ENCODE measurements at places on chromosomes 6 and 20.

DNA sequence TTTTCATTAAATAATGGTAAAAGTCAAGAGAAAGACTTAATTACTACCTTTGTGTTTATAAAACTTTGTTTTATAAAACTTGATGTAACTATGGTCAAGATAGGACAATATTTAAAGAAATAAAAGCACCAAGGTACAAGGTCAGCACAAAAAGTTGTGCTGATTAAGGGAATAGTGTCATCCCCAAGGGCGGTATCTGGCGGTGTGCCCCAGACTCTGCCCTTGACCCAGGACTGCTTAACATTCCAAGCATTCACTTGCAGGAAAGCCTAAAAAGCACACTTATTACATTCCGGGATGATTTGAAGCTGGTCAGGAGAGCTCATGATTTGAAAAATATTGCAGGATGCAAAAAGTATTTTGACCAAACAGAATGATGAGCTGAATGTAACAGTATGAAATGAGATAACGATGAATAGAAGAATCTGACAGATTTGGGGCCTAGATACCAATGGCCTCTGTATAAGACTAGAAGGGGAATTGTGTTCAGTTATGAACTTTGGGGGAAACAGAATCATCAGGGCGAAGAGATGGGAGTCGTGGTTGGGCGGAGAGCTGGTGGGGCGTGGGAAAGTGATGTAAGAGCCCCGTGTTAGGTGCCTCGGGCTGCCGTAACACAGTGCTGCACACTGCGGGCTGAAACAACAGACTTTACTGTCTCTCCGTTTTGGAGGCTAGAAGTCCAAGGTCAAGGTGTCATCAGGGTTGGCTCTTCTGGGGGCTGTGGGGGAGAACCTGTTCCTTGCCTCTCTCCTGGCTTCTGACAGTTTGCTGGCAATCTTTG is 77.2 kb downstream of the CDC5L start:
- no peak for DNase-seq

- no peak for DNase-seq
Measured at GRCh38 chr6:39239527-39240154, 10.4 kb upstream of the KCNK5 start.

GRCh38 chr6:157224178-157224950 is 99.0 kb downstream of the TMEM242 start:
- peak; percentile 43 for DNase-seq

DNA sequence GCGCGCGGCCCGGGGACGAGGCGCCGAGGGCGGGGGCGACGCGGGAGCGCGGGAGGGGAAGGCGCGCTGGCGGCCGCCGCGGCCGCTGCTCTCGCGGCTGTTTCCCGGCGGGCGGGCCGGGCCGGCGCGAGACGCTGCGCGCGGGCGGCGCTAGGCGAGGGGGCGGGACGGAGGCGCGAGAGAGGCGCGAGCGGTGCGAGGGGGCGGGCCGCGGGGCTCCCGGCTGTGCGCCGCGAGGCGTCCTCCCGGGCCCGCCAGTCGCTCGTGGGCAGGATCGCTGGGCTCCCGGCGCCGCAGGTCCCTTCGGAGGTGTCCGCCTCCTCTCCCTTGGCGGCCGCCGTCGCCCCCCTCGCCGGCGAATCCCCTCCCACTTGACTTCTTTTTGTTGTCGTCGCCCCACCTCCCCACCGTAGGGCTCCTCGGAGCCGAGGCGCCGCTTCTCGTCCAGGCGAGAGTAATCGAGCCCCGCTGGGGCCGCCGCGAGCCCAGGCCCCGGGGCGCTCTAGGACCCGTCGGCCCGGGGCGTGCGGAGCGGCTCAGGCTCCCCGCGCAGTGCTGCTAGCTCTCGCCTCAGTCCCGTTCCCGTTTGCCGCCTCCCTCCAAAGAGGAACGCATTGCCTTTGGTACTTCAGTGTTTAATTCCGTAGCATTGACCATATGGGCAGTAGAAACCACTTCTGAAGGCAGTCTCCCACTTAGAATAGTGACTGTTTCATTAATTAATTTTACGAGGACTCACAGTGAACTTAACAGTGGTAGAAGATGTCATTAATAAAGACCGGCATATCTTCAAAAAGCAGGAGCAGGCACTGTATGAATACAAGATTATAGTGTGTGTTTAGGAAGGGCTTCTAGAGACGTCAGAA is at the start of gene RANBP9:
RANBP9 (minus strand) TSS at position 103 of the 866 bp plus-strand sequence. CDS start 330 bp downstream, outside the sequence.
- DNase-seq, result peak; percentile 91

- DNase-seq, result peak; percentile 83
Measured at GRCh38 chr20:33663161-33664084, 1.3 kb downstream of the C20orf144 start.

GRCh38 chr6:7108196-7108963 is 619 bp downstream of the RREB1 start:
- peak; percentile 7 for DNase-seq

DNA sequence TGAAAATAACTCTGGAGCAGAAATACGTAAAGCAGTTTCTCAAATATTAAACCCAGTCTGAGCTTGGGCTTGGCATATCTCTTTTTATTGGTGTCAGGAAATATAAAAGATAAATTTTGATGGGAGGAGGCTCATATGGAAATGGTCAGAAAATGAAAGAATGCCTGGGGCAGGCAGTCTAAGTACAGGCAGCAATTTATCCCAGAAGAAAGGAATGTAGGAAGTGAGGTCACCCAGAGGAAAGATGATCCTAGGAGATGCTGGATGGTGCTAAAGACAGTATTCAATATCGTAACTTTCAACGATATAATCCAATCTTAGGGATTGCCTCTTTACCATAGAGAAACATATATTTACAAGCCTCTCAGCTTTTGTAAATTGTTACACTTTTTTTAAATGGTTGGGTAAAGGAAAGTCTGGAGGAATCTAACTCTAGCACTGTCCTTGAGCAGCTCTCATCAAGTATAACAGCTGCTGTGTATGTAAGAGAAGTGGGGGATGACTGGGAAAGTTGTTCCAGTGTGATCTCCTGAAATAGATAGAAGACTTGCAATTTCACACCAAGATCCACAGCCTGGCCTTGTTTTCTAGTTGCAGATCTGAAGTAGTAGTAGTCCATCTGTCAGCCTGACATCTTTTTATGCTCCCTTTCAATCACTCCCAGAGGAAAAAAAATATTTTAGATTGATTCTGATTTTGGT is 256.9 kb upstream of the SASH1 start:
- DNase-seq, result no peak

GRCh38 chr20:11718474-11719094 is 199.1 kb upstream of the BTBD3 start:
- DNase-seq, result no peak

- no peak for DNase-seq
Measured at GRCh38 chr6:39184906-39185580, 44.2 kb downstream of the KCNK5 start.

DNA sequence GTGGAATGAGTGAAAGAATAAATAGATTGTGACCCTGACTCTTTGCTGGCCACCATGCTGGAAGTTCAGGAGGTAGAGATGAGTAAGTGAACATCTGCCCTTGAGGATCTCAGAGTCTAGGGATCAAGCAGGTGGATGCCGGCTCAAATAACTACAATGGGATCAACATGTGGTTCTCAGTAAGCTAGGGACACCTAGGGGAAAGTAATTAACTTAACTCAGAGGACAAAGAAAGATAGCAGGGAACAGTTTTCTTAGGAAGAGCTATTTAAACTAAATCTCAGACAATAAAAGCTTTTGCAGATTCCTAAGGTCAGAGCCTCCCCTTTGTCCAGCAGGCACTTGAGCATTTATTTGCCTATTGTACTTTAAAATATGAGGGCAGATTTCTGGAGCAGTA is 29.1 kb downstream of the SLC13A3 start:
- DNase-seq, result no peak

- DNase-seq, result no peak
Measured at GRCh38 chr6:156940221-156940620, 163.0 kb downstream of the ARID1B start.

GRCh38 chr6:83199863-83200225 is 6.7 kb downstream of the RWDD2A start:
- DNase-seq, result no peak

- DNase-seq, result no peak
Measured at GRCh38 chr6:33699131-33699530, 12.4 kb downstream of the UQCC2 start.

DNA sequence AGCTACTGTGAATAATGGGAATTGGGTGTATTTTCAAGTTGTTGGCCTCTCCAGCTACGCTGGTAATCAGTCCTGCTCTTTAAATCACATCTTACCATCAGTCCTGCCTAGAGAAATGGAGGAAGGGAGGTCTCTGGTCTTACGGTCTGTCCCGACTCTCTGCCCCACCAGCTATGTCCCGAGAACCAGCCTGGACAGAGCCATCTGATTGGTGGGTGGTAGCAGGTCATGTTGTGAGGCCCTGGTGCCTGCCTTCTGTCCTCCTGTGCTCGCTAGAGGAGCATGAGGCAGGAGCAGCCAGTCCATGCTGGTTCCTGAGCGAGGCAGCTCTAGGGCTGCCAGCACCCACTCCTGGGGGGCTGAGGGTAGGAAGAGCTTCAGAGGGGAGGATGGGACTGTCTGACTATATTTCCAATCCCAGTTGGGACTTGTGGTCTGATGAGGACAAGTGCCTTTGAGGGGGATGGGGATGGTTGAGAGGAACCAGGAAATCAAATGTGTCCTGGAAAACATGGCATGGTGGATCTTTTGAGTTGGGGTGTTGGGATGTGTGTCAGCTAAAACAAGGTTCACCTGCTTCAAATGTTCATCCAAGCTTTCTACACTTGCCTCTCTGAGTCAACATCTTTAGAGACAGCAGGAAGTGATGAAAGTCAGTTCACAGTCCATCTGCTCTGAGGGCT is 33.0 kb downstream of the SYNJ2 start:
- no peak for DNase-seq

DNA sequence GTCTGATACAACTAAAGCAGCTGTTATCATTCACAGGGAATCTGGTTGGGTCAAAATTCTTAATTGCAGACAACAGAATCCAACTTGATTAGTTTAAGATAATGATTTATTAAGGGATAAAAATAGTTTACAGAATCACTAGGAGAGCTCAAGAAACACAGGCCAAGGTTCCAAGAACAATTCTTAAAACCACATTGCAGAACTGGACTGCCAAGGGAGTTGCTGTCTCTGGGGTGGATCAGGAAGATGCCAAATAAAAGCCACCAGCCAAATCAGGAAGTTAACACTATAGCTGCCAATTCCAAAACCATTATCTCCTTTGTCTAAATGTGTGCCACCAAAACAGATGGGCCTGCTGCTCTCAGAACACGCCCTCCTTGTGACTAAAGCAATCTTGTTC is 53.7 kb downstream of the NUDT3 start:
- no peak for DNase-seq

GRCh38 chr20:33684533-33685327 is 1.5 kb downstream of the E2F1 start:
- DNase-seq, result no peak

DNA sequence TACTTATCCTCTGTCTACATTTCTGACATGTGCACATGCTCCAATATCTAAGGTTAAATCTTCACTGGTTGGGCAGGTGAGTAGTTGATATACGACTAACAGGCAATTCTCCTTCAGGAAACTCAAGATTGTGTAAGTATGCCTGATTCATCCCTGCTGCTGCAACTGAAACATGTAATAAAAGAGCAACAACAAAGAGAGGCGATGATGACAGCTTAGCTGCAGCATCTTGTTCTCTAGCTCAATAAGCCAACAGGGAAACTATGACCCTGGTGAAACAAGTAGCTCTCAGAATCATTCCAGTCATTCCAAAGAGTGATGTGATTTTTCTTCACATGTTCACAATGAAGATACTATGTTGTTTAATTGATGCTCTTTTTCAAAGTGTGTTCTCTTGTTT is 74.4 kb downstream of the ELOVL4 start:
- DNase-seq, result no peak

GRCh38 chr20:50136822-50137599 is 16.5 kb downstream of the PEDS1 start:
- DNase-seq, result no peak

GRCh38 chr6:96184798-96185197 is 169.0 kb downstream of the FUT9 start:
- no peak for DNase-seq

- peak; percentile 20 for DNase-seq
Measured at GRCh38 chr6:14075095-14075503, 42.5 kb upstream of the CD83 start.

- DNase-seq, result no peak
Measured at GRCh38 chr6:117505311-117505710, 22.8 kb downstream of the DCBLD1 start.

- DNase-seq, result no peak
Measured at GRCh38 chr6:169286961-169287360, 33.3 kb upstream of the THBS2 start.

DNA sequence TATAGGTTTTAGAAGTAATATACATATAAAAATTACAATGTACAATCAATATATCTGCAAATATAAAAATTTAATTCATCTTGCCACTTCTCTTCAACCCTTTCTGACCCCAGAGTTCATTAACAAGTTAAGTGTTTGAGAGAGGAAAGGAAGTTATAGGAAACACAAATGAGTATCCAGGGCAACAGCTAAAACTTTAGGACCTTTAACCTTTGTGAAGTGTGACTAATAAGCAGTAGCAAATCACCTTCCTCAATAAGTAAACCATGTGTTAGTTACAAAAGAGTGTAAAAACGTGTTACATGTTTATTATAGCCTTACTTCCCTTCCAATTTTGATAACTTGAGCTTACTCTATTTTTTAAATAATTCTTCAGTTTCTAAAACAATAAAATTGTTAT is 73.4 kb upstream of the SIM1 start:
- no peak for DNase-seq

- DNase-seq, result no peak
Measured at GRCh38 chr6:109867970-109868358, 110.1 kb upstream of the GPR6 start.

- DNase-seq, result no peak
Measured at GRCh38 chr20:12535770-12536169, 473.0 kb upstream of the SPTLC3 start.

GRCh38 chr6:97669191-97670031 is 386.4 kb upstream of the MMS22L start:
- DNase-seq, result peak; percentile 4

GRCh38 chr20:47150403-47151152 is 205.9 kb downstream of the ZMYND8 start:
- DNase-seq, result peak; percentile 26

DNA sequence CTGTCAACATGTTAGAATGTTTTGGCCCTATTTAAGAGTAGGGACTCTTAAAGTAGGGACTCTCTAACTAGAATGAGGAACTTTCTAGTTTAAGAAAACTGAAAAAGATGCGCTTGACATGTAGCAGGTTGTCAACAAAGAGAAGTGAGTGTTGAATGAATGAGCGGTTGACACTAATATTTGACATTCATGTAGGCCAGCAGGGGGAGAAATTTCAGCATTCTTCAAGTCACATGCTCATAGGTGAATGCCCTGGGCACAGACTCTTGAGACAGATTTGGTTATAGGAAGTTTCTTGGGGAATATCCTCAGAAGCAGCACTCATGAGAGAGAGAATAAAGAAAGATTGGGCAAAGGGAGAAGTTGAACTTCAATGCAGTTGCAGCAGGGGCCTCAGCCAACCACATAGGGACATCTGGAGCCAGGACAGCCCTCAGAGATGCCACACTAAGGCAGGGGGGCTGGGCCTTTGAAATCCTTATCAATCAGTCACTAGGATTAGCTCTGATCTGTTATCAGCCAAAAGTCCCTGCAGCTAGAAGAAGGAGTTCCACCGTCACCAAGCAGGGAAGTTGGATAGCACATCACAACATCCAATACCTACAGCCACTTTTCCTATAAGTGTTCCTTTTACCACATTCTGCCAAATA is 145.1 kb upstream of the FKBP1C start:
- DNase-seq, result no peak
